Neural crest cell (in vitro differentiated cells): ENCODE measurements at places on chromosomes 16 and 17.

DNA sequence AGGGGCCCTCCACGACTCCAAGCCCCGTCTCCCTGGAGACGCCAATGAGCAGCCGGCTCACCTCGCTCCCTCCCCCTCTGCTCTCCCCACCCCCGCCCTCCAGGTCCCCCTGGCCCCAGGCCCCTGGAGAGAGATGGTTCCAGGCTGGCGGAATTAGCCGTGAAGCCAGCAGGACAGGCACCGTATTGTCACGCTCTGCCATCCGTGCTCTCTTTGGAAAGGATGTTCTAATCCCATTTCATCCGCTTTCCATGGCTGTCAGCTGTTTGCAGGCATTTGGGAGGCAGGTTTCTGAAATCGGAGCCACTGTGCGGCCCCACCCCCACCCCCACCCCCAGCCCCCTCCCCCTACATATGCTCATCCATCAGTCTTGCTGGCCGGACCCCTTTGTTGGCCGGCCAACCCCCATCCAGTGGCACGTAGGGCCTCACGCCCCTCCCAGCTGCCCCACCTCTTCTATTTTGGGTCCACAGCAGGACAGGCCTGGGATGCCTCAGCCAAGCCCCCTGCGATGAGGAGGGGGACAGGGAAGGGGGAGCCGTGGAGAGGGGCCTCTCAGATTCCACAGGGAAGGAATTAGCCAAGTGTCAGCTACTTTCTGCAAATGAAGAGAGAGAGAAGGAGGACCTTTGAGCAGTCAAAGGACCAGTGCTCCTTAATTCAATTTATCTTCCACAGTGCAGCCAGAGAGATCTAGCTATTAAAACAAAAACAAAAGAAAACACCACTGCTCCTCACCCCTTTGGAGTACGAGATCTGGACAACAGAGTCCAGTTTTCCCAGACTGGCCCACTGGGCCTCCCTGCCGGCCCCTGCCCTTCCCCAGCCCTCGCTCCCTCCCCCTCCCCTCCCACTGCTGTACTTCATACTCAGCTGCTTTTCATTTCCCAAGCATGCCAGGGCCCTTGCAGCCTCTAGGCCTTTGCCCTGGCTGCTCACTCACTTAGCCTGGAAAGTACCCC is 30.7 kb downstream of the SDK2 start:
- DNase-seq = peak; percentile 69

- no peak for DNase-seq
Measured at GRCh38 chr17:70642059-70642458, 472.7 kb downstream of the KCNJ2 start.

GRCh38 chr16:49499869-49500610 is 126.4 kb downstream of the C16orf78 start:
- no peak for DNase-seq

DNA sequence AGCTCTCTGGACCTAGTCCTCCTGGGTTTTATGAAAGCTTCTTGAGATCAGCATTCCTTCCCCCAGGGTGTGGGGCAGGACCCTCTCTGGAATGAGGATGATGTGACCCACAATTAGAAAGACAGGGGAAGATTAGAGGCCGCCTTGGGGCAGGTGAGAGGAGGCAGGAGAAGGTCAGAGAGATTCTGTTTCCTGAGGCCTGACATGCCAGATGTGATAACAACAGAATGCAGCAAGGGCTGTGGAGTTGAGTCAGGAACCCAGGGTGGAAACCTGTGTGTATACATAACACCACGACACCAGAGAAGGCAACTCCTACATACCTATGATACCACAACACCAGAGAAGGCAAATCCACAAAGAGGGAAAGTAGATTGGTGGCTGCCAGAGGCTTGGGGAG is 5.4 kb upstream of the SLC5A10 start:
- no peak for DNase-seq

DNA sequence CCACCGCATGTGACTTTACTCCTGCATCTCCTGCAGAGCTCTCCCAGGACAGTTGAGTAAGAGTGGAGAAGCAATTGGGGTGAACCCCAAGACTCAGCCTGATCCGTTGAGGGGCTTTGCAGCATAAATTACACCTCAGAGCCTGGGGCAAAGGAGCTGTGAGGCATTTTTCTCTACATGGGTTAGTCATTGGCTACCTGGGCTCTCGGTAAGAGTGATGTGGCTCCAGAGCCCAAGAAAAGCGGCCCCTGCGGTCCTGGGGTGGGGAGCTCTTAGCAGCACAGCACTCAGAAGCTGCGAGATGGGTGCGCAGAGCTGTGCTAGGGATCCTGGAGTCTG is 40.4 kb upstream of the C16orf78 start:
- no peak for DNase-seq

DNA sequence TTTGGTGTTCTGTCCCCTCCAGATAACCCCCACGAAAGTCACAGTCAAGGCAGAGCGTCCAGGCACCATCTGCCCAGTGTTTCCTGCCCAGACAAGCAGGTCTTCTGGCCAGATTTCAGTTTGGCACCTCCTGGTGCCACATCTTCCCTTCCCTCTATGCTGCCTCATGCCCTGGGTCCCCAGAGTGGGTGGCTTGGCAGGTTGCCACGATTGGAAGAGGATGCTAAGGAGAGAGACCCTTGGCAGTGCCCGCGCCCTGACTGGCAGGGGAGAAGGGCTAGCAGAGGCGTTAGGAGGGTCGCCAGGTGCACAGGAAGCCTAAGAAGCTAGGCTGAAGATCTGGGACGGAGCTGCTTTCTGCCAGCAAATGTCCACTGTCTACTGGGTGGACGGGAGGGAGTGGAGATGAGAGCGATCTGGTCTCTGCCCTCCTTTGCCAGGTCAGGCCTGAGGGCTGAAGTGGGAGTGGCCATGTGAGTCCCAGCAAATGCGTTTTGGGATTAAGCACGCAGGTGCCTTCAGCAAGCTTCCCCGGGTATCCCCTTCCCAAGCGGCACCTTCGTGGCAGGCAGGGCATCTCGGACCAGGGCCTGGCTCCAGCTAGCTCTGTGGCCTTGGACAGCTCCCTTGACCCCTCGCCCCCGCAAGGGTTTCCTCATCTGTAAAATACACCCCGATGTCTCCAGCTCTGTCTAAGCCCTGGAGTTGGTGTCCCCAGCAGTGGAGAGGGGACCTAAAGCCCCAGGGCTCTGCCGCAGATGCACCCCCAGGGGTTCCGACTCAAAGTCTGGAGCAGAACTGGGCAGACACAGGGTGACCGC is 13.4 kb upstream of the CD300A start:
- no peak for DNase-seq

- peak; percentile 18 for DNase-seq
Measured at GRCh38 chr17:76747716-76748363, 9.9 kb downstream of the MFSD11 start.

GRCh38 chr16:49844359-49844758 is 11.6 kb downstream of the ZNF423 start:
- DNase-seq = no peak
